ENCODE measurements at places on chromosomes 7 and 10. TPM values are rescaled to one million over a fixed set of nuclear protein-coding genes. Genes with fewer than 3 reads are reported as not detected.

DNA sequence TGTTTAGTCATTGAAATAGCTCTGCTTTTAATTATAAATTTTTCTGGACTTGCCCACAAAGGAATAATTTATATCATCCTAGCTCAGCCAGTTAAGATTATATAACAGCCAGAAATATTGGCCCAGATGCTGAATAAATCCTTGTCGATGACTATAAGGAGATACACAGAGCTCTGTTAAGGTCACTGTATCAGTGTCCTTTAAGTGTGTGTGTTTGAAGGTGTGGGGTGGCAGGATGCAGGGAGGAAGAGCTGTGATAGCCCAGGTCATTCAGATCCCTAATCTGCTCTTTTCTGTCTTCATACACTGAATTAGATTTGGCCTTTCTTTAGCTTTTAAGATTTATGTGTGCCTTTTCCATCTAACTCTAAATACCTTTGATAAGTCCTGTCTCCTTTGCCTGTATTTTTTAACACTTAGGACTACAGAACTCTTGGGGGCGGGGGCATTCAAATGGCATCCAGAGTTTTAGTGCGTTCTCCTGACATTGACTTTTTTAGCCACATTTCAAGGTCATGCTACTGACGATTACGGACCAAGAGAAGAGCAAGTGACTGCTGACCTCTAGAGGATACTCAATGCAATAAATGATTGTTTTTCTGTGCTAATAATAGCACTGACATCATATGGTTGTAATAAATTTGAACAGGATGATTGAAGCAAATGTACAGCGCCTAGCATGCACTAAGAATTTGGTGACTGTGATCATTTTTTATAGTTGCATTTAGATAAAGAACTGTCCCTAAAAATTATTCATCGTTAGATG lies 172.3 kb downstream of the CACNB2 start:
- DNase-seq, result peak; percentile 19

DNA sequence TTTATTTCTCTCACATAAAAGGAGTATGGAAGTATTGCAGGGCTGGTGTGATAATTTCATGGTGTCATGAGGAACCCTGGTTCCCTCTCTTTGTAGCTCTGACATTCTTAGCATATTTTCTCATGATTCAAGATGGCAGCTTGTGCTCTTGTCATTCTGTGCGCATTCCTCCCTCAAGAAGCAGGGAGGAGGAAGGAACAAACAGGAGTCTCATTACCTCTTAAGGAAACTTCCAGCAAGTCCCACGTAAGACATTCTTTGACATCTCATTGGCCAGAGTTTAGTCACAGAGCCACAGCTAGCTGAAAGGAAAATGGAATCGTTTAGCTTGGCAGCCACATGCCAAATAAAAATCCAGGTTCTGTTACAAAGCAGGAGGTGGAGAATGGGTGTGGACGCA lies 546.8 kb downstream of the LRMDA start:
- peak; percentile 34 for DNase-seq

- no peak for DNase-seq
Observed at GRCh38 chr7:135970682-135971365, 6.3 kb downstream of the MTPN start.

DNA sequence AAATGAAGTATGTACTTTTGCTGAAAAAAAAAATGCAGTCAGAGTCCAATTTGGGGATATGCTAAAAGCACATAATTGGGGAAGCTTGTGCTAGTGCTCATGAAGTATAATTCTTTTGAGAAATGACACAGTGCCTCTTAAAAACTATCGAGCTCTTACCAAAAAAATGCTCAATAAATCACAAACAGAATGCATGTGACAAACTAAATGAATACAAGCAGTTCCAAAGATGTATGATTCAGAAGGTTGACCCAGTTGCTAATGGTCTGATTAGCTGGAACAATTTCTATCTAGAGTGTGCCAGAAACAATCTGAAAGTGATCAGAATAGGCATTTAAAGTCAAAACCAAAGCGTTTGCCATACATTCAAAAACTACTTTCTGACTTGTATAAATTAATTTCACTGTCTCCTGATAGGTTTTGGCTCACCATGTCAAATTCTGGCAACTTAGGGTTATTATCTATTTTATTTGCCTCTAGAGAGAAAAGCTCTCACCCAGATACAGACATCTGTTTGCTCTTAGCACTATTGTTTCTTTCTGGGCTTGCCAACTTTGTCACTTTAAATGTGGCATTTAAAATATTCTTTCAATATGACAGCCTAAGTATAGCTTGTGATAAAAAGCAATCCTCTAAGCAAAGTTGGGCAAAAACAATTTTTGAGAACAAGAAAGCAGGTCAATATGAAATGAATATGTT lies 114.7 kb upstream of the AHR start:
- no peak for DNase-seq

The SLC26A4 gene
- total RNA-seq, result not detected

The VWDE gene
- 4.1 TPM for total RNA-seq
